ENCODE measurements at places on chromosomes 12 and 14.

DNA sequence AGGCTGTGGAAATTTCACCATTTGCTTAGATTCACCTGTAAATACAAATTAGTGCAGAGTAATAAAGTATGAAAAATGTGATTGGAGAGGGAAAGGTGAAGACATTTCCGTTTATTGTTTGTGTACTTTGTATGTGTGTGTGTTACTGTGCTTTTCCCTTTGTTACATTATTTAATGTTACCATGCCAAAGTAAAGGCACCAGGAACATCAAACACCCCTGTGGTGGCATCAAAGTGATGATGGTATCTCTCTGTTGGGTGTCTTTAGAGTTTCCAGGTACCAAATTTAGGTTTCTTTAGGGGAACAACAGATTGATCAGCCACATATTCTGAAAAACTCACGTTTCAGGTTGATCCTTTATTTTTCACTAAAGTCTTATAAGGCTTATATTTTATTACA lies 189.0 kb upstream of the FBXO33 start:
- DNase-seq, result peak; percentile 6

- DNase-seq, result no peak
Measured at GRCh38 chr14:60768602-60769001, 34.0 kb downstream of the MNAT1 start.

DNA sequence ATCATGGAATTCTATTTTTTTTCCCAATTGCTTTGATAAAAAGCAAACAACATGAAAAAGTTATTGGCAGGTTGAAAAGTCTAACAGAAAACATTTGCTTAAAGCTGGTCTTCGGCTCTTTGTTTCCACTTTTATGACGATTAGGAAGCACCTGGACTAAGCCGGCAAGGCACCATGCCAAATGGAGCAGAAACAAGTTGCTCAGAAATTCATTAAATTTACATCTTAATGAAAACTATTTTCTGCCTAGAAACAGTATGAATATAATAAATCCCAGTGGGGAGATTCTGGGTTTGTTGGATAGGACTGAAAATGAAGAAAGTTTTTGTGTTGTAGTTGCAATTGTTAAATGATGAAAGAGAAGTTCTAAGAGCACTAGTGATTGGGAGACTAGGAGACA lies 51.4 kb upstream of the OR9K2 start:
- no peak for DNase-seq

GRCh38 chr12:1776170-1776921 lies 44.0 kb upstream of the LRTM2 start:
- DNase-seq, result no peak

DNA sequence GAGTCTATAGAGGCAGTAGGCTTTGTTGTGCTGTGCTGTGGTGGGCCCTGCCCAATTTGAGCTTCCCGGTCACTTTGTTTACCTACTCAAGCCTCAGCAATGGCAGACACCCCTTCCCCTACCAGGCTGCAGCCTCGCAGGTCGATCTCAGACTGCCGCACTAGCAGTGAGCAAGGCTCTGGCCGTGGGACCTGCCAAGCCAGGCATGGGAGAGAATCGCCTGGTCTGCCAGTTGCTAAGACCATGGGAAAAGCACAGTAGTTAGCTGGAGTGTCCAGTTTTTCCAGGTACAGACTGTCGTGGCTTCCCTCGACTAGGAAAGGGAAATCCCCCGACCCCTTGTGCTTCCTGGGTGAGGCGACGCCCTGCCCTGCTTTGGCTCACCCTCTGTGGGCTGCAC lies 26.3 kb downstream of the ANO6 start:
- DNase-seq, result no peak

DNA sequence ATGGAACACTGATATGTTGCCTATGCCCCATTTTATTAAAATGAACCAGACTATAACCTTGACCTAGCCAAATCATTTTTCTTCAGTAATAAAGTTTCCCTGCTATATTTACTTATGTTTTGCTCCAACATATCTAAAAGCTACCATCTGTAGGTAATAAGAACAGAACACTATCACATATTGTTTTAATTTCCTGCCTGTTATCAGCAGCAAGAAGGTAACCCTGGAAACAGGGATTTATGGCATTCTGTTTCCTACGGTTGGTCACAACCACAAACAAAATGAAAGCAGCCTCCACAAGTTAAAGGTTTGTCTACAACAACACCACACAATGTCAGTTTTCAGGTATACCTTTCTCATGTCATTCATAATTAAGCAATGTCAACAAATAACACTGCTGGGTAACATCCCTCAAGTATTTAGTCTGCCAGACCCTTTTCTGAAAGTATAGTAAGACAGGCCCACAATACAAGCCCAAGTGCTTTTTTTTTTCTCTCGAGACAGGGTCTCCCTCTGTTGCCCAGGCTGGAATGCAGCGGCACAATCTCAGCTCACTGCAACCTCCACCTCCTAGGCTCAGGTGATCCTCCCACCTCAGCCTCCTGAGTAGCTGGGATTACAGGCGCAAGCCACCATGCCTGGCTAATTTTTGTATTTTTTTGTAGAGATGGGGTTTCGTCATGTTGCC lies 25.5 kb downstream of the GCH1 start:
- DNase-seq, result no peak

- DNase-seq, result no peak
Measured at GRCh38 chr14:94135476-94135875, 6.1 kb upstream of the IFI27L2 start.

DNA sequence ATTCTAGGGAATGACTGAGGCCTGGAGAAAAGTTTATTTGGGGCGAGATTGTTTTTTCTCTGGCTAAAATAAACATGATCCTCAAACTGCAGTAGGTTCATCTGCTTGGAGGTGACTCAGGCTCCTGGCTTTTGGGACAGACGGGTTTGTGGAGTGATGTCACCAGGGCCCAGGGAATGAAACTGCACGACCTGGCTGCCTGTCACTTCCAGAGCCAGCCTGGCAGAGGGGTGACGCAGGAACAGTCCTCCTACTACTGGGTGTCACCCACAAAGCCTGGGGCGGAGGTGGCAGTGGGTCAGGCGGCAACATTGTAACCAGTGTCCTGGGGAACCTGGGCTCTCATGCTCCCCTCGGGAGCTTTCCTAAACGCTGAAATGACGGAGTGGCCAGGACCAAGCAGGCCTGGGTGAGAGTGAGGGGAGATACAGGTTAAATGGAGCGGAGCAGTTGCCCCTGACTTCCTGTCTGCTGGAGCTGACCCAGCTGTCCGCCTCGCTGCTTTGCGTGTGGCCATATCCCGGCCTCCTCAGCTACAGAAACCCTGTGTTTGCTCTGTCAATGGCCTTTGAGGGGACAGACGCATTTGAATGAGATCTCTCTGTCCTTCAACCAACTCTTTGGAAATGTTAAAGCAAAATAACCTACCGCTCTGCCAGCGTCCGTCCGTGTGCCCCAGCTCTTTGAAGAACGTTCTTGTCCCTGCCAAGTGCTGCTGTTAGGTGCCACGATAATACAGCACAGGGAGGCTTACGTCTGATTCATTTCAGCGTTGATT lies 6.5 kb downstream of the HIP1R start:
- no peak for DNase-seq

GRCh38 chr12:97561619-97562290 lies 99.2 kb downstream of the RMST start:
- no peak for DNase-seq

DNA sequence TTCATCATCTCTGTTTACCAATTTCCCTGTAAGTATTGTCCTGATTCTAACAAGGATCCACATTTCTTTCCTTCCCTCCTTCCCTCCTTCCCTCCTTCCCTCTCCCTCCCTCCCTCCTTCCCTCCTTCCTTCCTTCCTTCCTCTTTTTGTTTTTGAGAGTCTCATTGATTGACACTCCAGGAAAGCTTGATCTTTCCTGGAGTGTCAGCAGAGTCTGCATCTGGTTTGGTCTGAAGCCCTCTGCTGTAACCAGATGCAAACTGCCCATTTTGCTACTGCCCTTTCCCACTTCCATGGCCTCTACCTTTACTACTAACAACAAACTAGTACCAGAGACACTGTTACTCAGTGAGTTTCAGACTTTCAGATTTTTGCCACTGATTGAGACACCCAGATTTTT lies 14.4 kb upstream of the OR6C65 start:
- DNase-seq, result no peak

GRCh38 chr14:51989293-51990234 lies at the start of gene RTRAF:
RTRAF (plus strand) TSS chr14:51989546; CDS start chr14:51989640, 94 bp downstream.
- peak; percentile 91 for DNase-seq

DNA sequence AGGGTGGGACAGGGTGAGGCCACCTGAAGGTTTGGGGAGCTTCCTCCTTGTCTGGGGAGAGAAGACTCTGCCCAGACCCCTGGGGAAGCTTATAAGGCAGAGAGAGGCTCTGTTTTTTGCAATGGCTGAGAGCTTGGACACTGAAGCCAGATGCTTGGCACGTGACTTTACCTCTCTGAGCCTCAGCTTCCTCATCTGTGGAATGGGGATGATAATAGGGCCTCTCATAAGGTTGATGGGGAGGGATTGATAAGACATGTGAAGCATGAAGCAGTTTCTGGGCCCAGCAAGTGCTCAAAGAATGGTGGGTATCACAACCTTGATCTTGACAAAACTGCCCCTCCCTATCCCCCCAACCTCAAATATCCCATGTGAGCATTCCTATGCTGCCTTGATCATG lies 195.4 kb upstream of the LHX5 start:
- DNase-seq, result no peak

GRCh38 chr14:85060121-85060520 lies 469.8 kb upstream of the FLRT2 start:
- no peak for DNase-seq
